Cerebellum (tissue), 4 donors: ENCODE measurements at places on chromosomes 1 and 21.

DNA sequence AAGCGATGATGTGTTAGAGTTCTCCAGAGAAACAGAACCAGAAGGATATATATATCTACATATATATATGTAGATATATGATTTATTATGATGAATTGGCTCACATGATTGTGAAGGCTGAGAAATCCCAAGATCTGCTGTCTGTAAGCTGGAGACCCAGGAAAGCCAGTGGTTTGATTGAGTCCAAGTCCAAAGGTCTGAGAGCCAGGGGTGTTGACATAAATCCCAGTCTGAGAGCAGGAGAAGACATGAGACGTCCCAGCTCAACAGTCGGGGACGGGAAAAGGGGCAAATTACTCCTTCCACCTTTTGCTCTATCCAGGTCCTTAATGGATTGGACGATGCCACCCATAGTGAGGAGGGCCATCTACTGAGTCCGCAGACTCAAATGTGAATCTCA lies 126.6 kb downstream of the PRDM2 start:
- no peak for DNase-seq

DNA sequence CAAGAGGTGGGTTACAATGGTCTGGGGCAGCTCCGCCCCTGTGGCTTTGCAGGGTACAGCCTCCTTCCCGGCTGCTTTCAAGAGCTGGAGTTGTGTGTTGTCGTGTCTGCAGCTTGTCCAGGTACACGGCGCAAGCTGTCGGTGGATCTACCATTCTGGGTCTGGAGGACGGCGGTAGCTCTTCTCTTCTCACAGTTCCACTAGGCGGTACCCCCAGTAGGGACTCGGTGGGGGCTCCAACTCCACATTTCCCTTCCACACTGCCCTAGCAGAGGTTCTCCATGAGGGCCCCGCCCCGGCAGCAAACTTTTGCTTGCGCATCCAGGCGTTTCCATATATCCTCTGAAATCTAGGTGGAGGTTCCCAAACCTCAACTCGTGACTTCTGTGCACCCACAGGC lies 12.3 kb upstream of the CDCP2 start:
- no peak for DNase-seq

DNA sequence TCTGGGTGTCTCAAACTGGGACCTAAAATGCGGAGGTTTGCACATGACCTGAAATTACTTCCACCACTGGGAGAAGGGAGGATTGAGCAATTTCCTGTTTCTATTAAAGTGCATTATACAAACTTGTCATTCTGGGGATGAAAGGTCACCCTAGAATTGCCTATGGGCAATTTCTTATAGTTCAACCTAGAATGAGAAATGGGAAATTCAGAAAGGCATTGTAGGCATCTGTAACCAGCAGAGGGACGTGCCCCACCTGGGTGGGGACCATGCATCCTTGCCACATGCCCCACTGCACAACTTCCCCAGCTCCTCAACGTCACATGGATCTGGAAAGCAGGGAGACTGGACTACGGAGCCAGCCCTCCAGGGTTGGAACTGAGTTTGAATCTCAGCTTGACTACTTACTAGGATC lies 47.0 kb downstream of the MRPL39 start:
- DNase-seq: no peak

DNA sequence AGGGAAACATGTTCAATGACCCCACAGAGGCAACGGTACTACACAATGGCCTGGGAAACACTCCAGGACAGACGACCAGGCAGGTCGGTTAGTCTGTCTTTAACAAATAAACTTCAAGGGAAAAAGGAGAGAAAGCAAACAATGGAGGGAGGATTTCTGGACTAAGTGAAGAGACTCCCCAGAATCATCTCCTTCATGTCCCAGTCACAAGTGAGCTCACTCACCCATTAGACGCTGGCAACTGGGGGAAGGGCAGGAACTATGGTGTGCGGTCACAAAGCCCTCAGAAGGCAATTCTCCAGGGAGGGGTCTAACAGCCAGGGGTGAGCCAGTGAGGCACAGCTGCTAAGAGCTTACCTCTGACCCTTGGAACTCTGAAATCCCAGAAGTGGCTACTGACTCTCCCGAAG lies 55.7 kb upstream of the NADK start:
- no peak for DNase-seq
